ENCODE measurements at places on chromosomes 3 and 15. TPM values are rescaled to one million over a fixed set of nuclear protein-coding genes. Genes with fewer than 3 reads are reported as not detected.

DNA sequence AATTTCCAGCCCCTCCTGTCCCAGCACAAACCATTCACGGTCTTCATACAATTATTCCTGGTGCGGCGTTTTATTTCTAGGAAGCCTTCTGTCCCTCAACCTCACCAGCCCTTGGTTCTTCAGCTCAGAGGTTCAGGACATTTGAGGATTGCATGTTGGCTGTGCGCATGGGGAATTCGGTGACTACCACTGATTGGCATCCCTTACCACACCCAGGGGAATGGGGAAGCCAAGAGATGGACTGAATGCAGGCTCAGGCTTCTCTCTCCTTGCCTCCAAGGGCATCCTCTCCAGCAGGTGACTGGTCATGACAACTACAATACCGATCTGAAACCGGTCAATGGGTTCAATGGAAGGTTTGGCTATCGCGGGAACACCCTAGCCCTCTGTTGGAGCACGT lies 153.8 kb downstream of the MTHFS start:
- no peak for ATAC-seq

GRCh38 chr15:32927124-32927523 lies 209.3 kb downstream of the GREM1 start:
- no peak for ATAC-seq

- no peak for ATAC-seq
These were observed 175.1 kb downstream of the SHQ1 start for GRCh38 chr3:72673011-72673771.

DNA sequence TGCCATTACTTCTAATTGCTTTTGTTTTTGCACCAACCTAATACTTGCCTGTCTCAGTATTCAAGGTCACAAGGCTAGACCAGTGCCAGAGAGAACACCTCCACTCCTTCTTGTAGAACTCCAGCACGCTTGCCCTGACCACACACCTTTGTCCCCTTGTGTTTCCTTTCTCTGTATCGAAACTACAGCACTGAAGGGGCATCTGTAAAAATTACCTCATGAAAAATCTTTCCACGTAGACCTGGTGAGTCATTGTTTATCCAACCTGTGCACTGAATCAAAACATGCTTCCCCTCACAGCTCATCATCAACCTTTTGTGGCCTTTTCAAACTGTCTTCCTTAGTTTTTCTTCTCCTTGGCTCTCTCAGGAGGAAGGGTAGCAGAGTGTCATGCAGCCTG lies 259.5 kb downstream of the THRB start:
- no peak for ATAC-seq

- no peak for ATAC-seq
These were observed 27.9 kb upstream of the SCN10A start for GRCh38 chr3:38843898-38844297.

GRCh38 chr3:190741788-190742187 lies 120.7 kb downstream of the GMNC start:
- ATAC-seq: no peak

GTF2A2 gene
- total RNA-seq: 40.2 TPM

DNA sequence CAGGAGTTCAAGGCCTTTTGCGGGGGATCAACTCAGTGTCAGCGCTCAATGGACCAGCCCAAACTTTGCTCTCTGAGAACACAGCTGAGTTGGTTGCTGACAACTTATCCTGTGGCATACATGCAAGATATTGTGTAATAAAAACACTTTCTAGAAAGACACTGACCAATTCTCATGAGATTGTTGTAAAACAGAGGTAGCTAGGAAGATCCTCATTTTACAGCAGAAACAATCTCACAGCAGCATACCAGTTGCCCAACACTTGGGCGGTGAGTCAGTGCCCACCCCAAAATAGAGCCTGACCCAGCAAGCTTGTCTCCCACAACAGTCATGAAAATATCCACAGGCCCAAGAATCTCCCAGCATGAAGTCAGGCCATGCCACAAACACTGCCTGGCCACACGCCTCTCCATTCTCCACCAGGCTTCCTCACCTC lies 18.2 kb downstream of the KLHL6 start:
- peak; percentile 53 for ATAC-seq

DNA sequence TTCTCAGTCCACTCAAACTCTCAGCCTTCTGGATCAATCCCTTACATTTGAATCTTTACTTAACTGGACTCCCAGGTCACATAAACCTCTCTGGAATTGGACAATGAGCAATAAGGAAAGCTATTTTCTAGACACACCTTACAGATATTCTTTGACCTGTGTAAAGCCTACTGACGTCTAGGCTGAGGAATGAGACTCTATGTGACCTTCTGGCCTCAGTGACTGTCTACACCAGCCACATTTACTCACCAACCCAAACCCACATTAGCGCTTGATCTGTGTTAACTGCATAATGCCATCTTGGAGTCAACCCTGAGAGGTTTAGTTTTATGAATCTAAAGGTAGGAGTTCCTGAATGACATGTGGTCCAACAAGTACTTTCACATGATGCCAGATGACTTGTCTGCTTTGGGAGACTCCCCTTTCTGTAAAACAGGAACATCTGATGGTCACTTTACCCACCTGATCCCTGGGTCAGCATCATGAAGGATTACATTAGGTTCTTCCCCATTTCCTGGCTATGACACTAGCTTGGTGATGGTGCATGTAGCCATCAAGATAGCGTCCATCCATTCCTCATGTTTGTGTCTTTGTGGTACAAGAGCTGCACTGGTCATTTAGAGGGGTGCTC lies 11.4 kb upstream of the COMMD2 start:
- ATAC-seq: no peak

TRH gene
- not detected for total RNA-seq

PRTG gene
- total RNA-seq: 1.0 TPM

- no peak for ATAC-seq
These were observed 843 bp upstream of the CD47 start for GRCh38 chr3:108091498-108092250.

DNA sequence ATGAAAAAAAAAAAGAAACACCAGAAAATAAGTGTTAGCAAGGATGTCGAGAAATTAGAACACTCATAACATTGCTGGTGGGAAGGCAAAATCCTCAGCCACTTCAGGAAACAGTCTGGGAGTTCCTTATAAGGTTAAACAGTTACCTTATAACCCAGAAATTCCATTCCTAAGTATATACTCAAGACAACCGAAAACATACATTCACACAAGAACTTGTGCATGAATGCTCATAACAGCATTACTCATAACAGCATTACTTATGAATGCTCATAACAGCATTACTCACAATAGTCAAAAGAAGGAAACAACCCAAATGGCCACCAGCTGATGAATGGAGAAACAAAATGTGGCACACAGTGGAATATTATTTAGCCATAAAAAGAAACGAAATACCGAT lies 34.8 kb upstream of the DCP1A start:
- no peak for ATAC-seq

- ATAC-seq: peak; percentile 41
These were observed 8.5 kb downstream of the IP6K2 start for GRCh38 chr3:48708481-48708889.

- ATAC-seq: no peak
These were observed 410.4 kb downstream of the SHQ1 start for GRCh38 chr3:72437661-72438406.

DNA sequence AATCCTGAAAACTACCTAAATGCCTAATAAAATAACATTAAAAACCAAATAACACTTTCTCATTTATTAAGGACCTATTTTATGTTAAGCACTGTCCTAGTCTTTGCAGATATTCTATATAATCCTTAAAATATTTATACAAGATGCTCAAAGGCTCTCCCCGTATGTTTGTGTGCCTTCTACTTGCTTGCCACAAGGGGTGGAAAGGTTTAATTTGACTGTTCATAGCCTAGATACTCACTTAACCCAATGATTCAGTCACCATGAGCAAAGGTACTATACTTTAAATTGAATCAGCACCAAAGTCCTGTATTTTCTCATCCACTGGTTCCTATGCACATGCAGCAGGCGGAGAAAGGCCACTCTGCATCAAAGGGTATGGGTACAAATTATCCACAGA lies 32.0 kb downstream of the LSAMP start:
- ATAC-seq: no peak

GRCh38 chr3:27193056-27193455 lies 176.1 kb downstream of the NEK10 start:
- no peak for ATAC-seq

GRAMD1C gene
- 1.4 TPM for total RNA-seq

RGMA gene
- total RNA-seq: 99.0 TPM

DNA sequence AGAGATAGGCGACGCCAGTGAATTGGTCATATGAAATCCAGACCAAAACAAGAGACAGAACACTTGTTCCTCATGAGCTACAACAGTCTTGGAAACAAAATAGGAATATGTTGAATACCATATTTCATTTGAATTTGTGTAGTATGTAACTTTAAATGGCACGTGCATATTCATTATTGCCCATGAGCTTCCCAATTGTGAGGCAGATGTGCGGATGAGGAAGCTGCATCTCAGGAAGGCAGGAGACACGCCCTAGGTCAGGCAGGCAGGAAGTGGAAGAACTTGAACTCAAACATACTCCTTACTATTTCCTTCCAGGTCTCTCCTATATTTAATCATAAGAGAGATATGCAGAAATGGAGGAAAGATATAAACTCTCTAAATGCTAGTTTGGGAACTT lies 106.8 kb upstream of the SLC2A2 start:
- no peak for ATAC-seq

GRCh38 chr15:63200464-63201249 lies 11.3 kb downstream of the RAB8B start:
- ATAC-seq: no peak

DNA sequence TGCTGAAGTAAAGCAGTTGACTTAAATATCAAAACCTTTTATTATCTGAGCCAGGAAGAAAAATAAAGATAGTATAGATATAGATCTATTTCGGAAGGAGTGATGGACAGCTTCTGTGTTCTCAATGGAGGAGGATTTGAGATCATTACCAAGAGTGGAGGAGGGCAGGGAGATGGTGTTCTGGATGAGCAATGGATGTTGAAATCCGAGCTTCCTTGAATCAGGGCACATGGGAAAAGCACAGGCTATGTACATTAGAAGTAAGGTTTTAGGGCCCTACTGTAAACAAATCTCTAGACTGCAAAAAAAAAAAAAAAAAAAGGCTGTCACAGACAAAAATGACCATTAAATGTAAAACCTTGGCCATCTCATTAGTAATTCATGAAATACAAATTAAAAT lies 43.2 kb downstream of the GTPBP8 start:
- no peak for ATAC-seq

GRCh38 chr3:56691165-56692000 lies 8.3 kb upstream of the TASOR start:
- no peak for ATAC-seq

DNA sequence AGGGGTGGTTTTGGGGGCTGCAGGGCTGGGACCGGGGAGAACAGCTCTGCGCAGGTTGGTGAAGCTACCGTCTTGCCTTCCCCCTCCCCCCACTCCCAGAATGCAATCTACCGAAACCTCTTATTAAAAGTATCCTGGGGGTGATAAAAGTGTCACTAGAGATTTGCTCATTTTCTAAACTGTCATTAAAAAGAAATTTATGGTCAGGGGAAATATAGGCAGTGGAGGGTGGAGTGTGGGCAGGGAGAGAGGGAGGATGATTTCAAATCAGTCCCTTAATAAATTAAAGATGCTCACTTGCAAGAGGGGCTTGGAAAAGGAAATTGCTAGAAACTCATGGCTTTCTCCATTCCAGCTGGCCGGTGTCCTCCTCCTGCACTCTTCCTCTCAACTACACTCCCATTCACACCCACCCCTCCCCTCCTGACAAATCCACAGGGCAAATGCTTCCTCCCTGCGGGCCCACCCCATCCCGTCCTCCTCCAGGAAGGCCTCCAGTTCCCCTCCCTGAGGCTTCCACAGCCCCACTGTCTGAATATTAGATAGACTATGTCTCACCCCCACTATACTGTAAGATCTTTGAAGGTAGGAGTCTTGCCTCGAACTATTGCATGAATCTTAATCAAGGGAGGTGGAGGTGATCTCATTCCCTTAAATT lies 83.9 kb downstream of the TLE3 start:
- ATAC-seq: no peak

DNA sequence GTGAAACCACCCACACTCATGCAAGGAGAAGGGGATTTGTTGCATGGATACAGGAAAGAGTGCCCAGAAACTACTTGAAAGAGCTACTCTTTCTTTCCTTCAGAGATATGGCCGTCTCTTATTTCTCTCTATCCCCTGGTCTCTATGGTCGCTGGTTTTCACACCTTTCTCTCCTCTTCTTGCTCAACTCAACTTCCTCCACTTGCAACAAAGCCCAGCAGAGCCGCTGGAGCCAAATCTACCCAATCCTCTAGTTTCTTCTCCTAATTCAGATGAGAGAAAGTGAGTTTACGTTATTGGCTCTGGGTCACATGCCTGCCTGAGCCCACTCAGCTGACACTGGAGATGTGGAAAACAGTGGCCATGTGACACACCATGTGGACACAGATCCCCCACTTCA lies 215.2 kb downstream of the OSBPL10 start:
- ATAC-seq: no peak

FANCD2OS gene
- total RNA-seq: not detected

DNA sequence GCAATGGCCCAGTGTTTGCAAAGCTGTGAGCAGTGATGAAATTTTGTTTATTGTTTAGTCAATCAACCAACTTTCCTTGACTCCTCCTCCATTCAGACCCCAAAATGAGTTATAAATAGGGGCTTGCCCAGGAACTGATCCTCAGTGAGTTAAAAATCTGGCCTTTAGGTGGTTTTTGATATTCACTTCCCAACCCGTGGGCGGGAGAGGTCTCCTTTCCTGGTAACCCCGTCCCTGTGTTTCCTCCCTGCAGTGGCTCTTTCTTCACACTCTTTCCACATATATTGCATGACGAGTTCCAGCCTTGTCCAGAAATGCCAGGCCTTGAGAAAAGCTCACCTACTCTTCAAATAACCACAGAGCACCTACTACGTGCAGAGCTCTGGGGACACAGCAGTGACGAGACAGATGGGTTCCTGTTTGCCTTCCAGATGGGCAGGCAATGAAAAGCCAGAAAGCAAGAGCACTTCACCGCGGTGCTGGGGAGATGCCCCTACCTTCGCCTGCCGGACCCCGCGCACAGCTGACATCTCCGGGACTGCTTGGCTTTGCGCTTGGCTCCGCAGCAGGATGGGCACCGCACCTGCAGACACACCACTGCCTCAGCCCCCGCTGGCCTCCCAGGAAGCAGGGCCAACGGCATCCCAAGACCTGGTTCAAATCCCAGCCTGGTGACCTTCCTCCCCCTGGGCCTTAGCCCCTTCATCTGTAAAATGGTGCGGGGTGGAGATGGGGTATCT lies 17.2 kb downstream of the SSUH2 start:
- ATAC-seq: no peak

GRCh38 chr15:51313074-51313393 lies 25.4 kb downstream of the CYP19A1 start:
- no peak for ATAC-seq

STRIT1 gene
- total RNA-seq: not detected

Measured in gastroesophageal sphincter (tissue), 4 donors.